RPMI7951 (cell line): ENCODE measurements at places on chromosomes 1 and 21.

GRCh38 chr1:66350001-66350547 is 183.9 kb upstream of the SGIP1 start:
- peak; percentile 75 for DNase-seq

- no peak for DNase-seq
Observed at GRCh38 chr1:212666116-212666775, 33.4 kb downstream of the BATF3 start.

GRCh38 chr21:18960306-18960705 is 556.7 kb upstream of the TMPRSS15 start:
- DNase-seq: no peak

DNA sequence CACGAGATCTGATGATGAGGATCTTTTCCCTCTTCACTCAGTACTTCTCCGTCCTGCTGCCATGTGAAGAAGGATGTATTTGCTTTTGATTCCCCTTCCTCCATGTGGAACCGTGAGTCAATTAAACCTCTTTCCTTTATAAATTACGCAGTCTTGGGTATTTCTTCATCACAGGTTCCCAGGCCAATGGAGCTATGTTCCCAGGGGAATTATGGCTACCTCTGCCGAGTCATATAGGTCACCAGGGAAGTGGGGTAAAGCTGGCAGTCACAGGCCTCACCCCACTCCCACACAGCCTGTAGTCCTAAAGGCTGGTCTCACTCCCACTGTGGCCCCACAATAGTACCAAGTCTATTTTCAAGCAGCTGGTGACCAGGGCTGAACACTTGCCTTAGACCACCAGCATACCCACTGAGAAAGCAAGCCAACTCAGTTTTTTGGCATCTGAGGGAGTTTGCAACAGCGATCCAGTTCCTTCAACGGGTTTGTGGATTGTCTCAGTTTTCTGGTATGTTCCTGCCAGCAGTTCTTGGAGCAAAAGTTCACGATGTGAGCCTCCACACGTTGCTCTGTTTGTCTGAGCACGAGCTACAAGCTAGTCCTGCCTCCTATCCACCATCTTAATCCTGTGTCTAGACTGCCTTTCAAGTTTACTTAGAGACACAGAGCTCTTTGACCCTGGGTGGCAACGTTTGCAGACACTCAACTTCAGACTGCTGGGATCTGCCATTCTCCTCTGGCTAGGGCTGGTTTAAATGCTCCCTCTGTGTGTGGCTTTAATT is 104.5 kb downstream of the CENPF start:
- no peak for DNase-seq

DNA sequence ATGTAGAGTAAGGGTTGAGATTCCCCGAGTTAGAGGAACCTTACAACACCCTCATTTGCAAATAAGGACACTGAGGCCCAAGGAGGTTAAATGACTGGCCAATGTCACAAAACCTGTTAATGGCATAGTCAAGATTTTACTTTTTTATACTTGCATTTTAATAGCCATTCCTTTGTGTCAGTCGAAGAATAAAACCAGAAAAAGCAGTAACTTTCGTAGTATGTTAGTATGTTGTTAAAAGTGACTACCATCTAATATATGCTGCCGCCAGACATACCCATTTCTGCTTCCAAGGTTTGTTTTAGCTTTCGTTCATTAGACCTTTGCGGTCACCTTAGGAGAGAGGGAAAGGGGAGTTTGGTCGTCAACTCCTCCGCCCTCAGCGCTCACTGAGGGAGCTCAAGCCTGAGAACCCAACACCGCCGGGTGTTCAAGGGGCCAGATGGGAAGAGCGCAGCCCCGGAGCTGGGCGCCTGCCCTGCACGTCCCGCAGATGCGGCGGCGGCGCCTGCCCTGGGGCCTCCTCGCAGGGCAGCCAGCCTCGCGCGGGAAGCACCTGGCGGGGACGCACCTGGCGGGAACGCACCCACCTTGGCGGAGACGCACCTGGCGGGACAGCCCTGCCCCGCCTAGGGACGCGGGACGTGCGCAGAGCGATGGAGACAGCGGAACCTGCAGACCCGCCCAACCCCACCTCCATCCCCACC is 466 bp downstream of the VPS26C start:
- peak; percentile 50 for DNase-seq

DNA sequence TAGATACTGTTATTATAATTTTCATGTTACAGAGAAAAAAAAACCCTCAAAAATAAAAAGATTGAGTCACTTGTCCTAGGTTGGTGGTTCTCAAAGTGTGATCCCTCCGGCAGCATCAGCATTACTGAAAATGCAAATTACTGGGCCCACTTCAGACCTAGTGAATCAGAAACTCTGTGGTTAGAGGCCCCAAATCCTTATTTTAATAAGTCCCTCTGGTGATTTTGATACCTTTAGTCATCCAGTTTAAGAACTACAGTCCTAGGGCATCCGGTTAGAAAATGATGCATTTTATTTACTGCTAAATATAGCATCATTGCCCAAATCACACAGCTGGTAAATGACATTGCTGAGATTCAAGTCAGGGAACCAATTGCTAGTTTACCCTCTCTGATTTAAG is 203.7 kb upstream of the RUNX1 start:
- DNase-seq: peak; percentile 83

- DNase-seq: no peak
Observed at GRCh38 chr1:66533804-66534740, at the start of gene SGIP1. Gene SGIP1, plus strand, starts transcription at chr1:66534153. Its CDS starts 206 bp downstream, at chr1:66534359.

DNA sequence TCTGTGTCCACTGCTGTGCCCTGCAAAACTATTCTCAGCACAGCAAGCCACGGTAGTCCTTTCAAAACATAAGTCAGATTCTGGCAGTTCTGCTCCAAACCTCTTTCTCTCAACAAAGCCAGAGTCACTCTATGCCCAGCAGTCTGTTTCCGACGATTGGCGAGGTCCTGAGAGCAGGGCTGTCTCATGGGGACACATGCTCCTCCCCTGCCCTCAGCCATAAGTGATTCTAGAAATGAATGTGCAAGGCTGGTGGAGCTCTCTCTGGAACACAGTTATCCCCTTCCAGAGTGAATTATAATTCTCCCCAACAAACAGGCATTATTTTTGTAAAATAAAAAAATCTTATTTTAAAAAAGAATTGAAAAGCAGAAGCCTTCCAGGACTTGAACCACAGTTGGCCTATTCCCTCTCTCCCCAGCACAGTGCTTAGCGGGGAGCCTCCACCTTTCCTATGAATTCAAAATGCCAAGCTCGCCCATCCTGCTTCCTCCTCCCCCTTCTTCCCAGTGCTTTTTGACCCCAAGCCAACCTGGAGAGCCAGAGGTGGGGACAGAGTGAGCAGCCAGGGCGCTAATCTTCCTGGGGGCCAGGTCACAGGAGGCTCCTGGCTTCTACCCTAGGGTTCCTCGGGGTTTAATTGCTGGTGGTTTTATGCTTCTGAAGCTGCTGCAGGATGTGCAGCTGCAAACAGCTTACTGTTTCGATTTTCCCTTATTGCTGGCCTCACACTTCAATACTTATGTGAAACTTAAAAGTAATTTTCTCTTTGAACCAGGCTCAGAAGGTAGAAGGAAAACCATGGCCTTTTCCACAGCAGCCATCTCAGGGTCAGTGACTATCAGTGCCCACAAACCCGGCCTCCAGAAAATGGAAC is 41.1 kb downstream of the KCNJ6 start:
- no peak for DNase-seq

DNA sequence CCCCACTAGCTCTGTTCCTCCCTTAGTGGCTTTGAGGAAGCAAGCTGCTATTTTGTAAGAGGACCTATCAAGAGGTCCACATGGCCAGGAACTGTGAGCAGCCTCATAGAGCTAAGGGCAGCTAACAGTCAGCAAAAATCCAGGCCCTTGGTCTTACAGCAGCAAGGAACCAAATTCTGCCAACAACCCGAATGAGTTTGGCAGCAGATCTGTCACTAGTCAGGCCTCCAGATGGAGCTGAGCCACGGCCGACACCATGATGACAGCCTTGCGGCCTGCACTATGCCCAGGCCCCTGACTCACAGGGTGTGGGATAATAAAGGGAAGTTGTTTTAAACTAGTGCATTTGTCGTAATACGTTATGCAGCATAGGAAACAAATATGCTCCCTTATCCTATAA is 28.0 kb upstream of the H3-3A start:
- peak; percentile 91 for DNase-seq

- no peak for DNase-seq
Observed at GRCh38 chr1:43653893-43654292, 3.9 kb downstream of the KDM4A start.
